ENCODE measurements at places on chromosomes 16 and 17. TPM values are rescaled to one million over a fixed set of nuclear protein-coding genes. Genes with fewer than 3 reads are reported as not detected.

SLFN14 gene
- 0.19 TPM for total RNA-seq

C16orf78 gene
- total RNA-seq, result not detected

CRISPLD2 gene
- total RNA-seq, result 2.1 TPM

DNA sequence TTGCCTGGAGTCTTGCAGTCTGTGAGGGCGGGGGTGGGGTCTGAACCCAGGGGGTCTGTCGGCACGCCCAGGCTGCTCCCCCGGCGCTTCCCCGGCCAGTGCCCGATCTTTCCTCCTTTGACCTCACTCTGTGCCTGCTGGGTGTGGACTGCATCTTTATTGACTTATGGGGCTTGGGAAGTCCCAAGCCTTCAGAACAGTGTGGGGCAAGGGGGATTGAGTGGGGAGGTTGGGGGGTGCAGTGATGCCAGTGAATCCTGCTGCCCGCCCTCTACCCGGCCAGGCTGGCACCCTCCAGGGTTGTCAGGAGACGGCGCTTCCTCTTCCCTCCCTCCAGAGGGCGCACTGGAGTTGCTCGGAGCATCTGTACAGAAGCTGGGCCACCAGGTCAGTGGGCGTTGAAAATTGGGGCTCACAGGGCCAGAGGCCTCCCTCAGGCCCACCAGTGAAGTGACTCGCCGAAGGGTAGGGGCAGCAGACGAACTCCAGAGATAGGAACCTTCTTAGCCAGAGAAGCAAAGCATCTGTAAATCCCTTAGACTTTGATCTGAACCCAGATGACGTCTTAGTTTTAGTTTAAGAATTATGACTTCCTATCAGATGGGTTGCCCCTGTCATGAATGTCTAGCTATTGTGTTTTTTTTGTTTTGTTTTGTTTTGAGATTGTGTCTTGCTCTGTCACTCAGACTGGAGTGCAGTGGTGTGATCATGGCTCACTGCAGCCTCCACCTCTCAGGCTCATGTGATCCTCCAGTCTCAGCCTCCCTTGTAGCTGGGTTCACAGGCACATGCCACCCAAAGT is 184.8 kb upstream of the CIBAR2 start:
- DNase-seq, result no peak

DNA sequence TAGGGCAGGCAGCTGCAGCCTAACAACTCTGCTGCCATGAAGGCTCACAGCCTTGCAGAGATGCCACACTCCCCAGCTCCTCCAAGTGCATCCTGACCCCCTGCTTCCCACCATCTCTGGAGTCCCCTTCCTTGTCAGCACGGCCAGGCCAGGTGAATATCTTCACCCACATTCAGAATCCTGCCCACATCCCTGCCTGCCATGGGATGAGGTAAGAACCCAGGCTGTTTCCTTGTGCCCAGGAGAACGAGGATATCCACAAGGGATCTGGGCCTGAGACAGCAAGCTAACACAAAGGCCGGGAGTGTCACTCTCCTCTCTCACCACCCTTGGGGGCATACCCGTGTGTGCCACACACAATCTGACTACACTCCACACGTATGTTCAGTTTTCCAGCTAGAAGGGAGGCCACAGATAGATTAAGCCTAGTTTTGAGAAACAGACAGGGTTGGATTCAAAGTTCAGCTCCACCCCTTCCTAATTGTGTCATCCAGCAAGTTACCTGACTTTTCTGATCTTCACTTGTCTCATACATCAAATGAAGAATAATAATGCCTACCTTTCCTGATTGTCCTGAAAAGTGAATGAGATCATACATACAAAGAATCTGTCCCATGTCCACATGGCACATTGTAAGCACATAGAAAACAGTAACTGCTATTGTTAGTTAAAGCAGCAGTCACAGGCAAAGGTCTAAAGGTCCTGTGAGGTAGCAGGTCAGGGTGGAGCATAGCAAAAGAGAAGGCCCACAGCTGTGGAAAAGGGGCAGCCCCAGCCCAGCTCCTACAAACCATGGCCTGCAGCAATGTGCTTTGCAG is 17.4 kb upstream of the SUPT4H1 start:
- DNase-seq, result no peak

DNA sequence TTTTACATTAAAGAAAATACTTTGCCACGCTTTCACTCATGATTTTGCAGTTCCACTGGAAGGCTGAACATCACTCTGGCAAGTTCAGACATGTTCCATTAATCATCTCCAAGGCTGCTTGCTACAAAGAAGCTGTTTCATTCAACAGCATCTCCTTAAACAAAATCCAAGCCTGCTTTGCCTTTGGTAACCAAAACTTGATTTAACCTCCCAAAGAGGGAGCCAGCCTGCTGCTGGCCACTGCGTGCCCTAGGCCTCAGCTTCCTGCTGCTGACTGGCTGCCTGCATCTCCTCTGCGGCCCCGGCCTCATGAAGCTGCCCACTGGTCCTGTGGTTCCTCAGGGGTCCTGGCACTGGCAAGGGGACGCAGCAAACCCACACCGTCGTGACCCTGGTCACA is 31.8 kb downstream of the ANKRD11 start:
- no peak for DNase-seq

GRCh38 chr16:53465606-53466280 is 31.5 kb downstream of the RBL2 start:
- DNase-seq, result no peak

GRCh38 chr16:66513111-66513723 is 36.7 kb downstream of the TK2 start:
- DNase-seq, result no peak

DNA sequence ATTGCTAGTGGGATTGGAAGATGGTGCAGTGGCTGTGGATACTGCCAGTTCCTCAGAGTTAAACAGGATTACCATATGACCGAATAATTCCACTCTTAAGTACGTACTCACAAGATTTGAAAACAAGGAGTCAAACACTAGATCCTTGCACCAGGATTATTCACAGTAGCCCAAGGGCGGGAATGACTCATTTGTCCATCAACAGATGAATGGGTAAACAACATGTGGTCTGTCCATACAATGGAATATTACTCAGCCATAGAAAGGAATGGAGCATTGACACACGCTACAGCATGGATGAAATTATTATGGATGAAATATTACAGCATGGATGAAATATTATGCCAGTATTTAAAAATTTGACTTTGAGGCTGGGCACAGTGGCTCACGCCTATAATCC is 9.1 kb upstream of the MAPK8IP3 start:
- DNase-seq, result no peak

- DNase-seq, result no peak
These were observed at the start of gene TMEM88 for GRCh38 chr17:7854851-7855659. TMEM88 (plus strand) TSS chr17:7855066; CDS start chr17:7855075, 9 bp downstream.

DNA sequence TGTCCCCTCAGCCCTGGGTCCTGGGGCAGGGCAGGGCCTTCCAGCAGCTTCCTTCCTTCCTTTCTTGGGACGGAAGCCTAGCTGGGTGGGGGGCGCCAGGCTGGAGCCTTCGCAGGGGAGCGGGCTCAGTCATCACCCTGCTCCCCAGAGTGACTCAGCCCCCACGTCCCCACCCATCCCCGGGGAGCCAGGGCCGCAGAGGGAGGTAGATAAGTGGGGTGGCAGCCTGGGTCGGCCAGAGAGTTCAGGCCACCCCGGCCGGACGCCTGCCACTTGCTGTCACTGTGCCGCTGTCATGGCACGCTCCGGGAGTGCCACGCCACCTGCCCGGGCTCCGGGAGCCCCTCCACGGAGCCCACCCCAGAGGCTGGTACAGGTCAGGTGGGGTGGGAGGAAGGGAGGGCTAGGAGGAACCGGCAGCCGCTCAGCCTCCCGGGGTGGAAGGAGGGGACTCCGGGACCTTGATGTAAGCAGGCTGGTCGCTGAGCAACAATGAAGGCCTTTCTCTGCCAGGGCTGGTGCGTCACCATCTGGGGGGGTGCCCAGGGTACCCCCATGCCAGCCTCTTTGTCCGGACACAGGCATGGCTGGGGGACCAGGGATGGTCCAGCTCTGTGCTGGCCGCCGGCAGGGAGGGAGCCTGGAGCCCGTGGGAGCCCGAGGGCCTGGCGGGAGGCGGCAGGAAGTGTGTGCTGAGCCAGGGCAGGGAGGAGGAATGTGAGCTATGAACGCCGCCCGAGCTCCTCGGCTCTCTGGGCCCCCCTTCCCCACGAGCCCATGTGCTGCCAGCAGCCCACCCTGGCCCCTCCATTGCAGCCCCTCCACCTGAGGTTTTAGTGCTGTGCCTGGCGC is 6.6 kb downstream of the NHERF2 start:
- DNase-seq, result no peak

- DNase-seq, result no peak
These were observed 85.4 kb downstream of the GAS7 start for GRCh38 chr17:10112962-10113361.

- DNase-seq, result no peak
These were observed 194.2 kb upstream of the TBX2 start for GRCh38 chr17:61205401-61205800.

DNA sequence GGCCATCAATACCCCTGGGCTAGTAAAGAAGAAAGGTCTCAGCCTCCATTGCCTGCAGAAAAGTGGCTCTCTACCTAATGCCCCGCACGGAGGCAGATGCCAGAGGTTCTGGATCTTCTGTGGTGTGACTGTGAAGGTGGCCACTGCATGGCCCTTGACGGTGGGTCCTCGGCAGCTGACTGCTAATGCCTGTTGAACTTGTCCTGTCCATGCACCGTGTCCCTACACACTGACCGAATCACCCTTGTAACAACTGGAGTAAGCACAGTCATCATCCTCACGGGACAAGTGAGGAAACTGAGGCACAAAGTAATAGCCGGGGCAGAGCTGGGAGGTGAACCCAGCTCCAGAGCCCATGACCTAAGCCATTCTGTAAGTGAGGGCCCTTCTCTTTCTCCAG is 48.8 kb downstream of the MYH11 start:
- no peak for DNase-seq

DNA sequence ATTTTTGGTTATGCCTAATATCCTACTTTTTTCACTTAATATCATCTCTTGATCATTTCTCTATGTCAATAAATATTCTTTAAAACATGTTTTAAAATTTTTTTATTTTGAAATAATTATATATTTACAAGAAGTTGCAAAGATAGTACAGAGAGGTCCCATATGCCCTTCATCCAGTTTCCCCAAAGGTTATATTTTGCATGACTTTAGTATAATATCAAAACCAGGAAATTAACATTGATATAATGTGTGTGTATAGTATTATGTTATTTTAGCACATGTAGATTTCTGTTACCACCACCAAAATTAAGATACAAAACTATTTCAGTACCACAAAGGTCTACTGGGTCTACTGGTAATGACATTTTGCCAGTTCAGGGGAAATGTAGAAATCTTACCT is 60.7 kb downstream of the EFCAB5 start:
- no peak for DNase-seq

All from thymus (tissue), 14 donors.